Hematopoietic multipotent progenitor cell (in vitro differentiated cells): ENCODE measurements at places on chromosomes 5 and 9.

GRCh38 chr9:73165911-73166310 lies 14.2 kb downstream of the ANXA1 start:
- DNase-seq: no peak

GRCh38 chr5:141494761-141495452 lies 6.0 kb downstream of the PCDHGC5 start:
- DNase-seq: no peak

DNA sequence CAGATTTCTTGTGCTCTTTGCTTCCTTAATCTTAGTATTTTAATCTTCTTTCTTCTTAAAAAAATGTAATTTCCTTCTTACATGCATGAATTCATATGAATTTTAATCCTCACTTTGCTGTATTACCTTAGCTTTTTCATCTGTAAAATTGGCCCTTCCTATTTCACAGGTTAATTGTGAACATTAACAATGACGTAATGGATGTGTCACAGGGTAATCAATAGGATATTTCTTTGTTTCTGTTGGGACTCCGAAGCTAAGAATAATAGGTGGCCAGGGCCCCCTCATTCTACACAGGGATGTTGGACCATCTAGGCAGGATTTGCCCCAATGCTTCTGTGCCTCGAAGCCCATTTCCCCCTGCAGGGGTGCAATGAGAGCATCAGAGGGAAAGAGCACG lies 187.4 kb upstream of the NFIB start:
- no peak for DNase-seq

DNA sequence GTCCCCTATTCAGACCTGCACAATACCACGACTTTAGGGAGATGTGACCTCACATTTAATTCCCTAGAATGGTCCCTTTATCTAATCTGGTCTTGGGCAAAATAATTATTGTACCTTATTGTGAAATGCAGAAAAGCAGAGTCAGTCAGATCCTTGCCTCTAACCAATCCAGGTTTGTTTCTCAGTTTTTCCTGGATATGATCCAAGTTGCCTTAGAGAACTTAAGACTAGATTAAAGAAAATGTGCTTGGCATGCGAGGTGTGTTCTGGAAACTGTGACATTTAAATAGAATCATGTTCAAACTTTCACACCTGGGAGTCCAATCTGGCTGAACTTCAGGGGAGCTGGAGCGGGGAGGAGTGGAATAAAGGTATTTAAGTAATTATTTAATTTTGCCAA lies 696.2 kb downstream of the DNAH5 start:
- DNase-seq: no peak

DNA sequence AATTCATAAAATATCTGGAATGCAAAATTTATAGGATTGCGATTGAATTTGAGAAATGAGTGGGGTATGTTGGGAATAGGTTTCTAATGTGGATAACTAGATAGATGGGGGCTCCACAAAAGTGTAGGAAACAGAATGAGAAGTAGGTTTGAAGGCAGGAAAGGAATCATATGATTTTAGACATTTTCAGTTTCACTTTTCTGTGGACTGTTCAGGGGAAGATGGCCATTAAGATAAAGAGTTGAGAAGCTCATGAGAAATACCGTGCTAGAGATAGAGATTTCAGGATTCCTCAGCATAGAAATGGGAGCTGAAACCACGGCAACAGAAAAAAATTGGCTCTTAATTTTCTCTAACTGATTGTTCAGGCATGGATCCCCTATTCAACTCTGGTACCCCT lies 163.4 kb upstream of the CD180 start:
- DNase-seq: no peak

DNA sequence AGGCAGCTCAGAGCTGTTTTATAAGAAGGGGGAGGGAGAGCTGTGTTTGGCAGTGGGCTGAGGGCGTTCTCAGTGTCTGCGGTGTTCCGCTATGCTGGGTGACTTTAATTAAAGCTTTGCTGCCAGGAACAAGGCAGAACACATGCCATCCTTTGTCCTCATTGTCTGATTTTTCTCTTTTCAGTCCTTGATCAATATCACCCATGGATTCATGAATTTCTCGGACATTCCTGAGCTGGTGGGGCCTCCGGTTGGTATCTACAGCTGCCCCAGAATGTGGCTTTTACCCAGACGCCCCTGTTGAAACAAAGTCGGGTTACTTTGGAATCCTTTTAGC lies 66.5 kb upstream of the TGFBR1 start:
- DNase-seq: no peak

- peak; percentile 80 for DNase-seq
These were observed 16.9 kb upstream of the FBP1 start for GRCh38 chr9:94656200-94656599.
